ENCODE measurements at places on chromosomes 2 and 18. TPM values are rescaled to one million over a fixed set of nuclear protein-coding genes. Genes with fewer than 3 reads are reported as not detected.

GRCh38 chr2:112807233-112807807, 23.0 kb upstream of the IL1A start:
- DNase-seq = no peak
- peaks cover 6% of the 10 kb centered on the region for H3K36me3 ChIP-seq
- H3K27ac ChIP-seq = no peak overlapping the region
- H3K4me1 ChIP-seq = peaks cover 35% of the 10 kb centered on the region
- H3K4me3 ChIP-seq = no peak overlapping the region

Gene ANKRD62
- not detected for total RNA-seq

DNA sequence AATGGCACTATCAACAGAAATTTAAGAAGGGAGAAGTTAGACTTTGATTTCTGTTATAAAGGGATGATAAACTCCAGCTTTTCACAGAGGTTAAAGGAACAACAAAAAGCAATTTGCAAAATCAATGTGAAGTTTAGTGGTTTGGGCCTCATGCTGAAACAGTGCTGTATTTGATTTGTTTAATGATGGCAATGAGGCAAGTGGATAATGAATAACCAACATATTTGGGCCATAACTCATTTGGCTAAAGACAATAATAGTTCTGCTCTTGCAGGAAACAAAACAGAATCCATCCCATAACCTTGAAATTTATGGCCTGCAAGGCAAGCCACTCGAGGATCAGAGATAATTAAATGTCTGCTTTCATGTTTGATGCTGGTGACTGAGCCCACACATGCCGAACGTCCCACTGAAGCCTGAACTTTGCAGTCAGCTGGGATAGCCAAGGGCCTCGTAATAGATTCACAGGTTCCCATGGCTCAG, 56.5 kb downstream of the TPGS2 start:
- H3K36me3 ChIP-seq = peaks cover 2% of the 10 kb centered on the region
- no peaks in the 10 kb centered on the region for H3K4me1 ChIP-seq
- H3K27ac ChIP-seq = no peak overlapping the region
- DNase-seq = no peak
- H3K4me3 ChIP-seq = no peak overlapping the region

- no peak overlapping the region for H3K27ac ChIP-seq
- no peak for DNase-seq
- no peaks in the 10 kb centered on the region for H3K4me1 ChIP-seq
Measured at GRCh38 chr2:60280238-60280637, 273.2 kb downstream of the BCL11A start.

GRCh38 chr18:10523544-10523943, 2.3 kb upstream of the NAPG start:
- H3K4me1 ChIP-seq = peaks cover 42% of the 10 kb centered on the region
- no peak for DNase-seq

DNA sequence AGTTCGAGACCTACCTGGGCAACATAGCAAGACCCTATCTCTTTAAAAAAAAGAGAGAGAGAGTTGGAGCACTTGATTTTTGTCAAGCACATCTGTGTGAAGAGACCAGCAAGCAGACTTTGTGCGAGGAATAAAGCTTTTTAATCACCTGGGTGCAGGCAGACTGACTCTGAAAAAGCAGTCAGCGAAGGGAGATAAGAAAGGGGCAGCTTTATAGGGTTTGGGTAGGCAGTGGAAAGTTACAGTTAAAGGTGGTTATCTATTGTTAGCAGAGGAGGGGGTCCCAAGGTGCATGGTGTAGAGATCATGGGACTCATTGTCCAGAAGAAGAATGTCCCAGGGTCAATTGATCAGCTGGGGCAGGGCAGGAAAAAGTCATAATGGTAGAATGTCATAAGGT, 34.4 kb downstream of the NCL start:
- no peak overlapping the region for H3K4me3 ChIP-seq
- DNase-seq = no peak
- H3K36me3 ChIP-seq = peaks cover 10% of the 10 kb centered on the region
- H3K4me1 ChIP-seq = no peaks in the 10 kb centered on the region
- H3K27me3 ChIP-seq = no peaks in the 10 kb centered on the region
- H3K27ac ChIP-seq = no peak overlapping the region

Gene ZNF521
- total RNA-seq = 29.7 TPM
